Osteoblast (primary cell): ENCODE measurements at places on chromosomes 7 and 10. TPM values are rescaled to one million over a fixed set of nuclear protein-coding genes. Genes with fewer than 3 reads are reported as not detected.

The FANK1 gene
- total RNA-seq: 8.3 and 8.5 TPM in 2 replicates

The BRAF gene
- total RNA-seq: 30.0 and 31.2 TPM in 2 replicates

The CYP3A5 gene
- under 0.01 TPM in 2 replicates for total RNA-seq

The EVX1 gene
- not detected in 2 replicates for total RNA-seq

The MALRD1 gene
- 1.2 and 2.9 TPM in 2 replicates for total RNA-seq

The HOXA10 gene
- total RNA-seq: 32.1 and 43.1 TPM in 2 replicates

GRCh38 chr7:33388332-33388731 is 259.0 kb downstream of the BBS9 start:
- no peak for DNase-seq

GRCh38 chr10:118948786-118949185 is 80.7 kb upstream of the NANOS1 start:
- DNase-seq: no peak

GRCh38 chr10:132193907-132194552 is 7.3 kb downstream of the DPYSL4 start:
- DNase-seq: peak; percentile 98

DNA sequence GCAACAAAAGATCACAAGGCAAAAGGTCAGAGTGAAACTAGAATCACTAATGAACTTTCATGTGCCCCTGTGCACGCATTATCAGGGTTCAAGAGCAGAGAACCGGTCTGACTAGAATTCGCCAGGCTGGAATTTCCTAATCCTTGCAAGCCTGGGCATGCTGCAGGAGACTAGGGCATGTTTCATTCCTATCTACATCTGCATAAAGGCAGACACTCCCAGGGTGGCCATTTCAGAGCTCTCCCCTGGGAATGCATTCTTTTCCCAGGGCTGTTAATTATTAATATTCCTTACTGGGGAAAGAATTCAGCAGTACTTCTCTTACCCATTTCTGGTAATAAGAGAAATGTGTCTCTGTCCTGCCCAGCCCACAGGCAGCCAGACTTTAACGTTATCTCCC is 90.5 kb downstream of the CDC14C start:
- DNase-seq: no peak

GRCh38 chr10:95864906-95865813 is 42.6 kb upstream of the CC2D2B start:
- DNase-seq: peak; percentile 64

- DNase-seq: no peak
These were observed 17.5 kb downstream of the CREB3L2 start for GRCh38 chr7:137984181-137985041.

DNA sequence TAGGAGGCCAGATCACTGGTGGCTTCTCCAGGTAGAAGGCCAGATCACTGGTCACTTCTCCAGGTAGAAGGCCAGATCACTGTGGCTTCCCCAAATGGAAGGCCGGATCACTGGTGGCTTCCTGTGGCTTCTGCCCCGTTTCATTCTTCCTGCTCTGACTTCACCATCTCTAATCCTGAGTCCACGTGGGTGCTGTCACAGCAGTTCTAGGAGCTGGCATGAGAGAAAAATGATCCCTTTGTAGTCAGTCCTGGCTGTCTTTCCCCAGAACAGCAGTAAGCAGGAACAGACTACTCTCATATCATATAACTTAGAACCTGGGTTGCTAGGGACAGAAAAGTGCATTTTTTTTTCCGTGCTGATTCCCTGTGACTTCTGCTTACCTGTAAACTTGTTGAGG is 90.9 kb downstream of the ACTR3B start:
- peak; percentile 34 for DNase-seq

GRCh38 chr10:84452003-84452402 is 123.6 kb downstream of the CCSER2 start:
- DNase-seq: no peak

GRCh38 chr7:127413962-127414361 is 21.5 kb upstream of the ZNF800 start:
- no peak for DNase-seq

DNA sequence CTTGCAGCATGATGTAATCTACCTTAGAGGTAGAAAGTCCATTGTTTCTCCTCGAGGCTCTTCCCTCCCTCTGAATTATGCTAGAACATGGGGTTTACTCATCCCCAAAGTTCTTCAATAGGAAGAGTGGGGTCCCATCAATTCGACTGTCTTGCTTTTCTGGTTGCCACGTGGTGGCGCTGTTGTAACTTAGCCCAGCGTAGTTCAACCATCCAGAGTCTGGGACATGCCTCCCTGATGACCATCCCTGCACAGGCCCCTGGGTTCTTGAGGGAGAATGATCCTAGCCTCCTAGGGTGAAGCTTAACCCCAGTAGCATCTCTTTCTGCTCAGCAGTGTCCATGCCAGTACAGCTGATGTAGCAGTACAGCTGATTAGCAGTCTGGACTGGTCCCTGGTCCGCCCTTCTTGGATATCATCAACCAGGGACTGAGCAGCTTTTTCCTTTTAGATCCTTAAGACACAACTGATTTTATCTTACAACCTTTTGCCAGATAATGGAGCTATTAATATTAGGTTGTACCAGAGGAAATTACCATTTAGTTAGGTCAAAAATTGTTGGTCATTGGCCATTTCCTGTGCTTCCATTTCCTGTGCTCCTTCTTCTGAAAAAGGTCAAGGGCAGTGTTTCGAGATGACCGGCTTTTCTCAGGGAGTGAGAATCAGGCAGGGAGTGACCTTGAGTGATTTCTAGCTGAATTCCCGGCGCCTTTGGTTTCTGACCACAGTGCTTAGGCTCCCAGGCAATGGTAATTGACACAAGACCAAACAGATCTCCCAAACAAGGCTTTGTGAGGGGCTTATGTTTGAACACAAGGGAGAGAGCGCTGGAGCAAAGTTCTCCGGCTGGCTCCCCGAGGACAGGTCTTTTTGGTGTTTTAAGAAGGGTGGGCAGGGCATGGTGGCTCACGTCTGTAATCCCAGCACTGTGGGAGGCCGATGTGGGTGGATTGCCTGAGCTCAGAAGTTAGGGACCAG is 65.4 kb downstream of the TACC2 start:
- DNase-seq: peak; percentile 83

DNA sequence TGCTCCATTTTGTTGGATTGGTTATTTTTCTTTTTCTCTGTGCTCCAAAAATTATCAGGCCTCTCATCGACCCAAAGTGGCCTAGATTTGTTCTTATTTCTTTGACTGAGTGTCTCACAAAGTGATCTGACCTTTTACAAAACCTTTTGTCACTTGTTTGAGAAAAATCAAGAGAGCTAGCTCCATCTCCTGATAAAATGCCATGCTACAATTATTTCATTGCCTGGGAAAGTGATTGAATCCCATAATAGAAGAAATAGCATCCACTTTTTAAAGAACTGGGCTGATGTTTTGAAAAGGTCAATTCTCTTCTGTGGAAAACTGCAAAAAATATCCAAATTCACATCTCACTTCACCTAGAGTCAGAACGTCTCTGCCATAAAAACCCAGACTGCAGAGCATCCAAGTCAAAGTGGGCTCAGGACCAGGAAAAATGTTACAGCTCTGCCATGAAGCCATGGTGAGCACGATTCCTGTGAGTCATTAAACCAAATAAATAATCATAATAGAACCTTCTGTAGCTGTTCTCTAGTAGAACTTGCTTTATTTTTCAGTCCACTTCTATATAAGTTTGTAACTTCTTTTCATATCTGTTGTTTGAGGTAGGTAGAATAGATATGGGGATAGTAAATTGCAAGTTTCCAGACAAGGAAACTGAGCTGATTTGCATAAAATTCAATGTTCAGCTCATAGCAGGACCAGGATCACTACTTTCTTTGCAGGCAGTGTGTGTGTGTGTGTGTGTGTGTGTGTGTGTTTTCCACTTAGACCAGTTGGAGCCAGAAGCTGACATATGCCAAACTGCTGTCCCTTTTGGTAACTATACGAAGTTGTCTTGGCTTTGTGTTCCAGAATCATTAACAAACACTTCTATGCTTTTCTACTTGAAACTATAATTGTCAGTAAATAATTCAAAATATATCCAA is 632.5 kb upstream of the ANKRD30A start:
- peak; percentile 67 for DNase-seq
